ENCODE measurements at places on chromosomes 3 and 15. TPM values are rescaled to one million over a fixed set of nuclear protein-coding genes. Genes with fewer than 3 reads are reported as not detected.

MFAP1 gene
- total RNA-seq, result 38.1 TPM

SLC12A1 gene
- not detected for total RNA-seq

FGF7 gene
- 0.07 TPM for total RNA-seq

APPL1 gene
- total RNA-seq, result 36.9 TPM

MRPL3 gene
- total RNA-seq, result 137 TPM

PLSCR2 gene
- 0.28 TPM for total RNA-seq

GOLGA8T gene
- not detected for total RNA-seq

PTPRG gene
- 34.7 TPM for total RNA-seq

MFN1 gene
- total RNA-seq, result 64.6 TPM

CELSR3 gene
- 1.8 TPM for total RNA-seq

COL6A6 gene
- total RNA-seq, result not detected

AADACL2 gene
- not detected for total RNA-seq

SCN11A gene
- under 0.01 TPM for total RNA-seq

SERF2 gene
- total RNA-seq, result 224 TPM

SV2B gene
- total RNA-seq, result 0.50 TPM

MYO5C gene
- total RNA-seq, result 10.6 TPM

IGSF10 gene
- under 0.01 TPM for total RNA-seq

TMEM44 gene
- total RNA-seq, result 13.6 TPM

KCTD6 gene
- 8.3 TPM for total RNA-seq

GPR62 gene
- total RNA-seq, result under 0.01 TPM

CPLX3 gene
- total RNA-seq, result not detected

TF gene
- 0.21 TPM for total RNA-seq

C3orf62 gene
- total RNA-seq, result 4.8 TPM

WDR72 gene
- 0.07 TPM for total RNA-seq

SNX33 gene
- 16.7 TPM for total RNA-seq

HDAC11 gene
- 36.2 TPM for total RNA-seq

CYP11A1 gene
- total RNA-seq, result 0.07 TPM

NR1D2 gene
- total RNA-seq, result 42.7 TPM

CALML4 gene
- total RNA-seq, result 3.8 TPM

H1-8 gene
- total RNA-seq, result not detected
